Cerebellar nuclear complex (tissue), 1 donor: ENCODE measurements at places on chromosomes 2 and 18.

GRCh38 chr2:127811397-127812321, 688 bp upstream of the WDR33 start:
- DNase-seq, result no peak

- no peak for DNase-seq
Observed at GRCh38 chr2:219273937-219274336, 5.2 kb upstream of the DNAJB2 start.

DNA sequence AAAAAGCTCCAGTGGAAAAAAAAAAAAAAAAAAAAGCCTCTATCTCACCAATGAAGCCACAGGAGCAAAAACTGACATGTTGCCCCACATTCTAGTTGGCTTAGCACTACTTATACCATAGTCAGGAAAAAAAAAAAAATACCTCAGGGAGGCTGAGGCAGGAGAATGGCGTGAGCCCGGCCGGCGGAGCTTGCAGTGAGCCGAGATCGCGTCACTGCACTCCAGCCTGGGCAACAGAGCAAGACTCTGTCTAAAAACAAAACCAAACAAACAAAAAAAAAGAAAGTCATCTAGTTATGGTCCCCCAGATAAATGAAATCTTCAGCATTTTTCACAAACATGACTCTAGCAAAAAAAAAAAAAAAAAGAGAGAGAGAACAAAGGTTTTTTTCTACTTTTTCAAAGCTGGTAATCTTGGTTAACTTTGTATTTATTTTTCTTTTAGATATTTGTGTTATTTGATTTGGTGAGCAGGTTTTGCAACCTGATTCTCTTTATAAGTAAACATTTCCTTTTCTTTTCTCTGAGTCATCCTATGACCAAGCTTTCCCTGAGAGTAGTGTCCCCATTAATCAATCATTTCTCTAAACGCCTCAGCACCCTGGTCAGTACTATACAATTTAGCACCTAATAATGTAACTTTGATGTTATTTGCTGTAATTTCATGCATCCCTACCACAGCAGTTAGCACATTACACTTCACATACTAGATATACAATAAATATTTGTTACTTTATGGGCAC, 273.7 kb upstream of the PIK3C3 start:
- no peak for DNase-seq

- DNase-seq, result no peak
Observed at GRCh38 chr2:157810037-157810436, 66.1 kb downstream of the ACVR1 start.

DNA sequence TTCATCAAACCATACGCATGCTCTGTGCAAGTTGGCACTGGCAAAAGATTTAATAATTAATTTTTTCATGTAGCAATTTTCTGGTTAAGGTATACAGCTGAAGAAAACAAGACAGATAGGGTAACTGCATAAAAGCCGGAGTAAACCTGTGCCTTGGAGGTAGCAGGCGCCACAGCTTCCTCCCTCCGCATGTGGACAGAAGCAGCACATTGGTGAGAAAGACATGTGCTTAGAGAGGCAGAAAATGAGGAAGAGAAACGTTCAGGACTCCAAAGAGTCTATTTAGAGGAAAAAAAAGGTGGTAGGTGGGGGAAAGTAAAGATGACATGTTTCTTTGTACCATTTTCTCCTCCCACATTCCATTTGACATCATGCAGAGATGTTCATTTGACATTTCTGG, 9.3 kb downstream of the ST6GAL2 start:
- DNase-seq, result no peak

DNA sequence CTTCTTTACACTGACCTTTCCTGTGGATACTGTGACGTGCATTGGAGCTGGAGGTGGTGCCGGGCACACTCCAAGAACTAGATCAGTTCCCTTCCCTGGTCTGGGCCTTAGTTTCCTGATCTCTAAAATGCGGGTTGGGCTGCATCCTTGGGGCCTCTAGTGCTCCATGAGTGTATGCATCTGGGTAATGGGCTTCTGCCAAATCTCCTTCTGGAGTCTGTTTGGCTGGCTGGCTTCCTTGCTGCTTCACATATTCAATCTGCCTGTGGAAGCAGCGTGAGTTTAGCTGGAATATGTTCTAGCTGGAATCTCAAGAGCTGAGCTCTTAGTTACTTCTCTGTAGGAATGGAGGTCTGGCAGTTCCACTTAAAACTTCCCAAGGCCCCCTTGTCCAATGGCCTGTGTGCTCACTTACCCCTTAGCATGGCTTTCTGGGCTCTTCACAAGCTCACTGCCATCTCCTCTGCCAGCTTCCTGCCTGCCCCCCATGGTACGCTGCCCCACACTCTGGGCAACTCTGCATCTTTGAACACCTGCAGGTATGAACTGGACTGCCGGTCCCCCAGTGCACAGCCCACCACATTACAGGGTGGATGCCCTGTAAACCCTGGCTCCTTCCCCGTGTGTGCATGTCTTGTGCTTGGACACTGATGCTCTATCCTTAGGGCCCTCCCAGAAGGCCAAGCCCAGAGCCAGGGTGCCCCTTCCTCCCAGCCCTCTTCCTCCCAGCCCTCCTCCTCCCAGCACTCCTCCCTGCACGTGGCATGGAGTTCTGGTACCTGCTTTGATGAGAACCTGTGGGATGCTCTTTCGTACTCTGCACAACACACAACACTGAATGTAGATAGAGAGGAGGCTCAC, 103.6 kb upstream of the SMAD2 start:
- no peak for DNase-seq

DNA sequence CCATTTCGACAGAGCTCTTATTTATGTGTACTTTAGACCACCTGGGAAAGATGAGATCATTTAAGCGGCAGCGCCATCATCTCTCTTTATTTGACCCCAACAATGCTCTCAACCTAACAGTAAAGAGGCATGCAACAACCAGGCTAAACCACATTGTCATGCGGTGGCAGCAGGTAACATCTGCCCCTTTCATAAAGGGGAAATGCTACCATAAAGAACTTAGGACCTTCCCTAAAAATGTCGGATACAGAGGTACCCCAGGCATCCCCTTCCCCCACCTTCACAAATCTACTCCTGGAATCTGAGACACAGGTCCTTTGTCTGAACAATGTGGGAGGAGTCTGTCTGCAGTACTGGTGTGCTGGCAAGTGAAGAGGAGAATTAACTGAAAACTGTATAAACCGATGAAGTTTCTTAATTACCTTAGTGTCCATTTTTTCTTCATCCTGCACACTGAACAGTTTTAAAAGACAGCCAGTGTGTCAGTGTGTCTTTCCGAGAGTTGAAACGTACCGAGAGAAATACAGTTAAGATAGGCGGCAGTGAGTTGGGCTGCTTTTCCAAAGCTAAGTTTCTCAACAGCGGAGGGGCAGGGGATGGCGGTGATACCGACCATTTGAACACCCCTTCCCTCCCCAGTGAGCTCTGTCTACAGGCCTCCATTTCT, 1.9 kb downstream of the MEX3C start:
- no peak for DNase-seq

DNA sequence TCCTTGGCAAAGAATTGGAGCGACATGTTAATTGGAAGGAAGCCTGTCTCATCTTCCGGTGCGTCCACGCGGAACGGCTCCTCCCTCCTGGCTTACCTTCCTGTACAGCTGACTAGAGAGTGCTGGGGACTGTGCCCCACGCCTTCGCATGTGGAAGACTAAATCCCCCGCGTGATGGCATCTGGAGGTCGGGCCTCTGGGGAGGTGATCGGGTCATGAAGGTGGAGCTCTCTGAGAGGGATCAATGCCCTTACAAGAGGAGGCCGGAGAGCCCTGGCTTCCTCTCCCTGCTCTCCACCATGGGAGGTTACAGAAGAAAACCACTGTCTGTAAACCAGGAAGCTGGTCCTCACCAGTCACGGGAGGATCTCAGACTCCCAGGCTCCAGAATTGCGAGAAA, 104.1 kb upstream of the OTOS start:
- no peak for DNase-seq

- no peak for DNase-seq
Observed at GRCh38 chr2:111118481-111118980, 2.2 kb upstream of the BCL2L11 start.

- no peak for DNase-seq
Observed at GRCh38 chr2:112627060-112628040, 18.4 kb upstream of the SLC20A1 start.

DNA sequence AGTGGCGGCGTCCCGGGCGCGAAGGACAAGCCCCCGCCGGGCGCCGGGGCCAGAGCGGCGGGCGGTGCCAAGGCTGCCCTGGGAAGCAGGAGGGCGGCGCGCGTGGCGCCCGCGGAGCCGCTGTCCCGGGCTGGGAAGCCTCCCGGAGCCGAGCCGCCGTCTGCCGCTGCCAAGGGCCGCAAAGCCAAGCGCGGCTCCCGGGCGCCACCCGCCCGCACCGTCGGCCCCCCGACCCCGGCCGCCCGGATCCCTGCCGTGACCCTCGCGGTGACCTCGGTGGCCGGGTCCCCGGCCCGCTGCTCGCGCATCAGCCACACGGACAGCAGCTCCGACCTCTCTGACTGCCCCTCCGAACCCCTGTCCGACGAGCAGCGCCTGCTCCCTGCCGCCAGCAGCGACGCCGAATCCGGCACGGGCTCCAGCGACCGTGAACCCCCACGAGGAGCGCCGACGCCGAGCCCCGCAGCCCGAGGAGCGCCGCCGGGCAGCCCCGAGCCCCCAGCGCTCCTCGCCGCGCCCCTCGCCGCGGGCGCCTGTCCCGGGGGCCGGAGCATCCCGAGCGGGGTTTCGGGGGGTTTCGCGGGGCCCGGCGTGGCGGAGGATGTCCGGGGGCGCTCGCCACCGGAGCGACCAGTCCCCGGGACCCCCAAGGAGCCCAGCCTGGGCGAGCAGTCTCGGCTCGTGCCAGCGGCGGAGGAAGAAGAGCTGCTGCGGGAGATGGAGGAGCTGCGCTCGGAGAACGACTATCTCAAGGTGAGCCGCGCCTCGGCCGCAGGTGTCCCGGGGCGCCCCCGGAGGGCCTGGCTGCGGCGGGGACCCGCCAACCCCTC, 820 bp downstream of the MTCL1 start:
- DNase-seq, result no peak

DNA sequence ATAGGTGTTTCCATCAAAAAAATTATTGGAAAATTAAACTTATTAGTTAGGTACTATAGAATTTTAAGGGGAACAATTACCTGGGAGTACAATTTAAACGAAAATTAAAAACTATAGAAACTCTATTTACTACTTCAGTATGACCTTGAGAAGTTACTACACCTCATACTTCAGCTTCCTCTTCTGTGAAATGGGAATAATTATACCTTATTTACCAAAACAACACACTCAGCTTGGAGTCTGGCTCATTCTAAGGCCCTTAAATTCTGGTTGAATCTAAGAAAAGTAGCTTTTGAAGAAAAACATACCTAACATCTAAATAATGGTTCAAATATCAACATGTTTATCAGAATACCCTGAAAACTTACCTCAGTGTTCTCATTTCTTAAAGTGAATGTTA, 2.7 kb downstream of the NABP1 start:
- no peak for DNase-seq

DNA sequence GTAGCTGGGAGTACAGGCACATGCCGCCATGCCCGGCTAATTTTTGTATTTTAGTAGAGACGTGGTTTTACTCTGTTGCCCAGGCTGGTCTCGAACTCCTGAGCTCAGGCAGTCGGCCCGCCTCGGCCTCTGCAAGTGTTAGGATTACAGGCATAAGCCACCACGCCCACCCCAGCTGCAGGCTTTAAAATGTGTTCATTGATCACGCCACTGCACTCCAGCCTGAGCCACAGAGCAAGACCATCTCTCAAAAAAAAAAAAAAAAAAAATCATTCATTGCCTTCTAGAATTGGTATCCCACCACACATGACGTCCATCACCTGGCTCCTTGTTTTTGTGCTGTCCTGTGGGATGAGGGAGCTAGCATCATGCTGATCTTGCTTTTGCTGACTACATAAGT, 127.4 kb downstream of the VIT start:
- DNase-seq, result no peak

- no peak for DNase-seq
Observed at GRCh38 chr2:237540223-237540775, 26.1 kb upstream of the PRLH start.

DNA sequence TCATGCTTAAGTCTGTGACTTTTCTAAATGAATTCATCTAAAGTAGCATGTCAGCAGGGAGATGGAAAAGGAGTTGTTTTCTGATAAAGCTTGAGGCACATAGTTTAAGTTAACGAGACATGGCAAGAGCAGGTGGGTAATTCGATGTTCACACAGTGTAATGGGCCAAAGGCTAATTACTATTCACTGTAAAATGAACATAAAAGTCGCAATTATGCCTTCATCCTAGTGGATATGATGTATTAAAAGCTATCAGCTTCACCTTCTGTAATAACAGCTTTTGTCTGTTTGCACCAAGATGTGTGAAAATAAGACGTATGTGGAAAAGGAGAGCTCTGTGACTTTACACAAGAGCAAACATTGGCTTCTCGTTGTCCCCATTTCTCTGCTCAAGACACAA, 94.2 kb upstream of the CDH20 start:
- no peak for DNase-seq

DNA sequence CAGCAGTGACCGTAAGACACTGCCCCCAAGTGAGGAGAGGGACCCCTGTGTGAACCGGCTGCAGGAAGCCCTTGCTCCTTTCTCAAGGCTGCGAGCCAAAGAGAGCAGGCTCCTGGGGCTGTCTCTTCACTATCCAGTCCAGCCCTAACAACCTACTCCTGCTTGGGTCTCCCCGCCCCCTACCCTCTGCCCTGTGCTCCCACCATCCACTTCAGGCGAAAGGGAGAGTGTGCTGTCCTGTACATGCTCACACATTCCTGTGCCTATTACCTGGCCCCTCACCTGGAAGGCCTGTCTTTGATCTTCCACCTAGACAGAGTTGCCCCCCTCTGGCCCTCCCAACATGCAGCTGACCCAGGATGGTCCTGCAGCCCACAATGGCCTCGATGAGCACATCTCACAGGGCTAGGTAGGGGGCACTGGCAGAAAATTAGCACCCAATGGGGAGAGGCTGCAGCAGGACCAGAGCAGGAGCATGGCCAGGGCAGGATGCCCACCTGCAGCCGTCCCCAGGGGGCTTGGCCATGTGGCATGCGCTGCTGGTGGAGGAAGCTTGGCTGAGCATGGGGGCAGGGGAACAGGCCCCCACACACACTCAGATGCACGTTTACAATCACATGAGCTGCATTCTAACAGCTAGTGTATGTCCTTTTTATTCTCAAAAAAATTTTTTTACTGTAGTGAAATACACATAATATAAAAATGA, 93.5 kb downstream of the POLR1A start:
- no peak for DNase-seq

GRCh38 chr2:85057226-85057962, 75.8 kb upstream of the TCF7L1 start:
- no peak for DNase-seq

DNA sequence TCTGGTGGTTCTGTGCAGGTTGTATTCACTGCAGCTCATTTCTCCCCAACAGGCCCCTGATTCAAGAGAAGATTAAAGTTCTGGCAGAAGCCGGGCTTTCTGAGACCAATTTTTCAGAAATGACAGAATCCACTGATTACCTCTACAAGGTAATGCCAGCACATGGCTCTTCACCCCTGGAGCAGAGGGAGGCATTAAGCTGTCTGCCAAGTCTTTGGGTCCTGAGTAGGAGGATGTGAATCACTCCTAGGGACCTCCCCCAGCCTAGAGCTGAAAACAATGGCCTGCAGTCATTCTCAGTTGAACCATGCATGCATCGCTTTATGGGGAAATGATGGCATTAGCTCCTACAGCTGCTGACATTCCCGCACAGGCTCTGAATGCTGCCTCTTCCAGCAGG, 20.5 kb upstream of the RPL37A start:
- no peak for DNase-seq
